ENCODE measurements at places on chromosomes 3 and 15.

DNA sequence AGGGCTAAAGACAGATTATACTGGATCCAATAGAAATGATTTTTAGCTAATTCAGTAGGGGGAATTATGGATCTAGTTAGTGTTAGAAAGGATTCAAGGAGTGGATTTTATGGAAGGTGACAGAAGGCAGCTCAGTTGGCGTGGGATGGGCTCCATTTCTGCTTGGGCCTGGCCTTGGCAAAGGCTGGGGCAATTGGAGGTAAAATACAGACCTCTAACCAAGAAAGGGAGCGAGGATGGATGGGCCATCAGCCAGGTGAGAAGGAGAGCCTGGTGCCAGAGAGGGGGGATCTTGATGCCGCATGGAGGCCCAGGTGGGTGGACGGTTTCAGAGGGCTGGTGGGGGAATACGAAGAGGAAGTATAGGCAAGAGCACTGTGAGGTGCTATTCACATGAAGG lies 40.7 kb upstream of the TRA2B start:
- no peak for DNase-seq

DNA sequence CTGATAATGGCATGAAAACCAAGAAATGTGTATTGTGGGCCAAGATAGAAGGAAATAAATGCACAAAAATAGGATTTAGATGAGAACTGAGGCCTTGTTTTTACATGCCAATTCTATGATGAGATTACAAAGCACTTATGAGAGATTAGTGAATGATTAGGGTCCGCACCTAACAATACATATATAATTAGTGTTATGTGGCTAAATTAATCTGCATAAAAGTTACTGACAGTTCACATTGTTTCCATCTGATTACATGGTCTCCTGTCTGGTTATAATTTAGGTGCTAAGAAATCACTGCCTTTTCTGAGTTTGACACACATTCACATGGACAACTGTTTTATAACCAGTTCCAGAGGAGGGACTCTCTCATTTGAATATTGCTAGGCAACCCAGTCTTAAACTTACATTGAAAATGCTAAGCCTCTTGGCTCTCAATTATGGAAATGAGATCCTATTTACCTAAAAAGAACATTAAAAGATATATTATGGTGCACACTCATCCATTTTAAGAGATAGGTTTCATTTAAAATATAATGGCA lies 117.0 kb upstream of the ARL6 start:
- DNase-seq = no peak

- DNase-seq = no peak
Measured at GRCh38 chr3:27081992-27082607, 287.1 kb downstream of the NEK10 start.

GRCh38 chr15:90664650-90665287 lies 52.4 kb upstream of the BLM start:
- DNase-seq = no peak

DNA sequence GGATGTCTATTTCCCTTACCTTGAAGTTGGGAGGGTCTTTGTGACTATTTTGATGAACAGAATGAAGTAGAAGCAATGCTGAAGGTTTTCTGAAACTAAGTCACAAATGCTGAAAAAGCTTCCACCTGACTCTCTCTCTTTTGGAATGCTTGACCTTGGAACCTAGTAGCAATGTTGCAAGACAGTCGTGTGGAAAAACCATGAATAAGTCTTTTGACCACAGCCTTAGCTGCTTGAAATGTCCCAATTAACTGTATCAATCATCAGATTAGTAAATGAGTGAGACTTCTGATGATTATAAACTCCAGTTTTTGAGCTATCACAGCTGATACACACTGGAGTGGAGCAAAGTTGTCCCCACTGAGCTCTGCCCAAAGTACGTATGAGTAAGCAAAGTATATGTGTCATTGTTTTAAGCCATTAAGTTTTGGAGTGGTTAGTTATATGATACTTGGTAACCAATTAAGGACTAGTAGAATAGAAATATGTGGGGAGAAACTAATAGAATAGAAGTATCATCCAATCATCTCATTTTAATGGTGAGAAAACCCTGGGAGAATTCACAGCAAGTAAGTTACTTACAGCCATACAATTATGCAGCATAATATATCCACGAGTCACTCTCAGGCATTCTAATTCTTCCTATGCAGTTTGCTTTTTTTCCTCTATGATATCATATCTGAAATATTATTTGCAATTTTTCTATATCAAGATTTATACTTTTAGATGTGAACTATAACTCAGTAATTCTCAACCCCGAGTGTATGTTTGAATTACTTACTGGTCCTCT lies 1010.6 kb downstream of the ROBO2 start:
- no peak for DNase-seq

DNA sequence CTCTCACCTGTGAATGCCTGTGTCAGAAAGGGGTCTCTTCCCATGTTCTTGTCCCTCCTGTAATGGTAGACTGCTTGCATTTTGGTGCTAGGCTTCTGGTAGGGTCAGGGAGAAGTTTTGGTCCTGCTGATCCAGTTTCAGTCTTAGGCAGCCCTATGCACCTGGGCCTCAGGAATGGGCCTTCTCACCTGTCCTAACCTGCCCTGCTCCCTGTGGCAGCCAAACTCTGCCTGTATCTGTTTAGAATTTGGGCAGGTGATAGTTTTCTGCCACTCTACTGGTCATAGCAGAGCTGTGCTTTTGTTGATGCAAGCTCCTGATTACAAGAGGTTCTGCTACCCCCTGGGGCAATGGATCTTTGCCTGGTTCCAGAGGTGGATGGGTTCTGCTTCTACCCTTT lies 118.7 kb downstream of the PLCL2 start:
- DNase-seq = no peak

- DNase-seq = no peak
Measured at GRCh38 chr3:146709969-146710368, 104.8 kb upstream of the PLSCR5 start.

DNA sequence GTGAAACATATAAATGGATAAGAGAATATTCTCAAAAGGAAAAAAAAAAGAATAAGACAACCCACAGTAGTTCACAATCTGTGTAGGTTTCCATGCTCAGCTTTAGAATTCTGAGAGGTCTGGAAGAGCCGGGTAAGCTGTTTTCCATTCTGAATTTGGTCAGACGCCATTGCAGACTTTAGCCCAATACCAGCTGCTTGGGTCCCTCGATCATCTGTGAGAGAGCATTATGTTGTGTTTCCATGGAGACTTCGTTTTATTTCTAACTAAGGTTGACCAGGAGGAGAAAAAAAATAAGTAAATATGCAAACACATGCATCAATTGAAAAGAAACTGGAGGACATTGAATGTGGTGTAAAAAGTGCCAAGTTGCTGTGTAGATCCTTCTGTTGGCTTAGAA lies 25.5 kb downstream of the KCNAB1 start:
- DNase-seq = no peak

DNA sequence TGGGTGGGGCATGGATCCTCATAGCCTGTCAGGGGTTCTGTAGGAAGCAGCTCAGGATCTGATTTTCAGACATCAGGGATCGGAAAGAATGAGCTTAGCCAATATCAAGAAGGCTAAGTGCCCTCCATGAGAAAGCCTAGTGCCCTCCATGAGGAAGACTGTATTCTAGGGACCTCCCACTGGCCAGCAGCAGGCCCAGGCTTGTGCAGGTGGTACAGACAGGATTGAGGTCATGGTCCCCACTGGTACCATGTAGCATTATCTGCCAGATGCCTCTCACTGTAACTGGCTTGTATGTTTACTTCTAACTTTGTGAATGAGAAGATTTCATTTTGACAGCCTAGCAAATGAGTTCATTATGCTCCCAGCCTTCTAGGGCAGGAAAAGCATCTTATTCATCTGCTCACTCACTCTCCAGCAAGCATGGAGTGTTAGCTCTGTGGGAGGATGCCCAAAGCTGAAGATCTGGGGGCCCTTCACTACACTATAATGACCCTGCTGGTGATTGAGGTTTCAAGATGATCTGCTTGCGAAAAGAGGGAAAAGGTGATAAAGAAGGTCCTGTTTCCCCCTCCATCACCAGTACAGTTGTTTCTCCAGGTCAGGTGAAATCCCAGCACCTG lies 7.5 kb downstream of the EPHB1 start:
- DNase-seq = no peak

DNA sequence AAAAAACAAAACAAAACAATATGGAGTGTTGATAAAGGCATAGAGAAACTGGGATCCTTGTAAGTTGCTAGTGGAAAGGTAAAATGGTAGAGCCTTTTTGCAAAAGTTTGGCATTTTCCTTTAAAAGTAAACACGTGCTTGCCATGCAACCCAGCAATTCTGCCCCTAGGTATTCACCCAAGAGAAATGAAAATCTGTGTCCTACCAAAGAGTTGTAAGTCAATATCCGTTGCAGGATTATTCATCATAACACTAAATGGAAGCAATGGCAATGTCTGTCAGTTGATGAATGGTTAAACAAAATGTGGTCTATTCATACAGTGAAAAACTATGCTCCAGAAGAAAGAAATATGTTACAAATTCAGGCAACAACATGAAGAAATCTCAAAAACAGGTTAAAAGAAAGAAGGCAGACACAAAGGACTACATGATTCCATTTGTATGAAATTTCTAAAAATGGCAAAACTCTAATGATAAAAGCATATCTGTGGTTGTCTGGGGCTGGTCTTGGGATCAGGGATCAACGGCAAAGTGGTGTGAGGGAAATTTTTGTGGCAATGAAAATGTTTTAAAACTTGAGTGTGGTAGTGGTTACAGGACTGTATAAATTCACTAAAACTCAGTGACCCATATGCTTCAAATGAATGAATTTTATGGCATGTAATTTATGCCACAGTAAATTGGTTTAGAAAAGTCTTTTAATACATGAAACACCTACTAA lies 229.6 kb downstream of the OPA1 start:
- no peak for DNase-seq

- DNase-seq = no peak
Measured at GRCh38 chr3:69012100-69012799, 1.2 kb downstream of the EOGT start.

DNA sequence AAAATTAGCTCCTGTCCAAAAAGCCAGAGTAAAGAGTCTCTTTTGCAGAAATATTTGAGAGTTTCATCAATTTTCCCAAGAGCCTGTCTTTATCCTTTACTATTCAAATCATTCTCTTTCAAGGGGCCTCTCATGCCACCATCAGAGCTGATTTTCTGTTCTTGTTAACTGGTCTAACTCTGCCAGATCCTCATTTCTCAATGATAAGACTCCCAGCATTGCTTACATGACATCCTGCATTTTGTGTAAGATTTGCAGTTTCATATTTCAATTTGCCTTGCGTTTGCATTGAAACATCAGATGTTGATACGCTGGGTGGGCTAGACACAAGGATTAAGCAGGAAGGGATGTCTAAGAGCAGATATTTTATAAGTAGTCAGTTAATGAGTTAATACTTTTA lies 228.7 kb downstream of the TBL1XR1 start:
- no peak for DNase-seq

DNA sequence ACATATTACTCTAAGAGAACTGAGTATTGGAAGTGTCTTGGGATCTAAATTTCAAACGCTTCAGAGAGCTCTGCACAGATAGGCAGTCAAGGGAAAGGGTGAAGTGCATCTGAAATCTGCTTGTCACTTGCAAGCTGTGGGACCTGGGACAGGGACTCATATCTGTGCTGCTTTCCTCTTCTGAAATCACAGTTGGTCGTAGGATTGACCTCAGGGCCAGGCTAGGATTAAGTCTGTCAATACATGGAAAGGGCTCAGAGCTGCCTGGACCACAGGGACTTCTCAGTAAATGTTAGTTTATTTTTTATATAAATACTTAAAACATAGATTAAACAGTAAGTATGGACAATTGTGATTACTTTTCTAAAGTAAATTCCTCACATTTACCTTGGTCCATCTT lies 74.7 kb upstream of the CMTM7 start:
- DNase-seq = no peak

DNA sequence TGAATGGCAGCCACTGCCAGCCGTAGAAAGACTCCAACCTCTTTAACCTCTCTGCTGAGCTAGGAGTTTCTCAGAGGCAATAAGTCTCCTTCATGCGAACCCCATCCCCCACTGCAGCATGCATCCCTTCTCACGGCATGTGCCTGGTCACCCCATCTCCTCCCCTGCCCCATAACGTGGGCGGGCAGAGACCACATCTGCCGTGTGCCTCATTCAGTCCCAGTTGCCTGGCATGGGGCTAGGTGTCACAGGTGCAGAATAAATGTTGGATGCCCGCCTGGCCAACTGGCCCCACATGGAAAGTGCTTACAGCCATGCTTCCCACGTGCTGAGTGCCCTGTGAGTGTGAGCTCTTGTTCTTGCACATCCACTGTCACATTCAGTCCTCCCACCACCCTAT lies 43.5 kb upstream of the NTRK3 start:
- no peak for DNase-seq

- DNase-seq = no peak
Measured at GRCh38 chr15:99511531-99511865, 54.3 kb upstream of the MEF2A start.

GRCh38 chr3:108086653-108087052 lies 4.2 kb downstream of the CD47 start:
- DNase-seq = no peak

GRCh38 chr3:158456114-158456513 lies 114.9 kb upstream of the MLF1 start:
- DNase-seq = no peak

DNA sequence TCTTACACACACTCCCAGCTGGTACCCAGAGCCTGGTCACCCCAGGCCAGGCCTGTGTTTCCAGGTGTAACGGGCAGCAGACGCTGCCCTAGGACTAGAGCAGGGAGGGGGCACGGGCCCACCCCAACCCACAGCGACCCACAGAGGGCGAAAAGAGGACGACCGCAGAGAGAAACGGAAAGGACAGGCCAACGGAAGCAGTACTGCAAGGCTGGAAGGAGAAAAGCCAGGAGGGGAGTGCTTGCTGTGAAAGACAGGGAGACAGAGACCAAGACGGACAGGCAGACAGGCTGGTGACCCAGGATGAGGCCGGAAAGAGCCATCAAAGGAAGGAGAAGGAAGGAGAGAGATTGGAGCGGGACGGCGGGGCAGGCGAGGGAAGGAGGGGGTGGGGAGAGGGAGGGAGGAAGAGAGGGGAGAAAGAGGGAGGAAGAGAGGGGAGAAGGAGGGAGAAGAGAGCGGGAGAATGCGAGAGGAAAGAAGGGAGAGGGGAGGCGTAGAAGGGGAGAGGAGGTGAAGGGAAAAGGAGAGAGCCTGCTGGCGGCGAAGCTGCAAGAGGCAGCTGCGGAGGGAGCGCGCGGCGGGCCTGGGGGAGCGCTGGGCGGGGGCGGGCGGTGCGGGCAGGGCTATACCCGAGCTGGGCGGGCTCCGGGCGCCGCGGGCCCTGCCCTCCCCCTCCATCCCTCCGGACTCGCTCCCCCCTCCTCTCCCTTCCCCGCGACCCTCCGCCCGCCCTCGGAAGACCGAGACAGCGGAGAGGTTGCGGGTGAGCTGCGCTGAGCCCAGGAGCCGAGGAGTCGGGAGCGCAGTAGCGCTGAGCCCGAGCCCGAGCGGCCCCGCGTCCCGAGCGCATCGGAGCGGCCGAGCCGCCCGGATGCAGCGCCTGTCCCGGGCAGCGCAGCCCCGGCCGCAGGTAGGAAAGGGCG lies at the start of gene SLC6A1:
SLC6A1 (plus strand) TSS at position 732 of the 926 bp plus-strand sequence. CDS start 24,464 bp downstream, outside the sequence.
- DNase-seq = no peak

- DNase-seq = no peak
Measured at GRCh38 chr15:83698294-83698693, 44.4 kb downstream of the ADAMTSL3 start.

- DNase-seq = peak; percentile 57
Measured at GRCh38 chr3:95923496-95924210, 890.7 kb upstream of the EPHA6 start.

- no peak for DNase-seq
Measured at GRCh38 chr15:60999771-61000170, 229.3 kb downstream of the RORA start.

Data from activated CD4-positive, alpha-beta T cell treated with anti-CD3 and anti-CD28 coated beads, Interleukin-10, Interleukin-2, amounts not matched to agents 100 ng/mL and 50 ng/mL, durations not matched to agents 16 hours and 8 hours (primary cell).